Jurkat, Clone E6-1 (cell line): ENCODE measurements at places on chromosomes 4 and X.
A peak's percentile ranks its signal among the peaks of the same experiment; 100 is the strongest.

GRCh38 chr4:20358110-20358509, 106.4 kb downstream of the SLIT2 start:
- no peak for DNase-seq

DNA sequence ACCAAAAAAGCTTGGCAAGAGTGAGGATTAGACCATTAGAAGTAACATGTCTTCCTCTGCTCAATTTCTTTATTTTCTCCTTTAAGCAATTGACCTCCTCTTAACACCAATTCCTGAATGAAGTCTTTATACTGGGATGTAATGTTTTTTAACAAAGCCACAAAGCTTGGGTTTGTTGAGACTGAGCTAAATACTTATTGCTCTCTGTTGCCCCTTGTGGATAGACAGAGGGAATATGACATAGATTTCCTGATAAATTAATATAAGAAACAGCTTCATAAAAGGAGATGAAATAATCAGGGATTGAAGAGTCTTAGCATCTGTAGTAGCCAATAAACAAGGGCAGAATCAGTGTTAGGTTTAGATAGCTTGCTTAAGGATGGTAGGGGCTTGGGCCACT, 57.6 kb downstream of the CCDC160 start:
- no peak for DNase-seq

DNA sequence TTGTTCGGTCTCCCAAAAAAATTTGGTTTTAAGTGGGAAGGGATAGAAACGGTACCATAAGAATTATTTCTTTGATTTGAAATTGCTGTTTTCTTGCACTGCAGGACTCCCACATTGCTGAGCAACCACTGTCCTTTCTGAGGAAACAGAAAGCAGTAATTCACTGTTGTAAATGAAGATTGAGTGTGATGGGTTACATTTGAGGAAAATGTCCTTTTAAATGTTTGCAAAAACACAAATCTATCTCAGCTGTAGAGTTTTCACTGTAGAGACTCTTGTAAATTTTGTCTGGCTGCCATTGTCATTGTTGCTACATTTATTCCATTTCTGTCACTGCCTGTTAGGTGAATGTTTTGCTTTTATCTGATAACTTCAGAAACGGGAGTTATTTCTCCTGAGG, 105.2 kb downstream of the FRAS1 start:
- no peak for DNase-seq

DNA sequence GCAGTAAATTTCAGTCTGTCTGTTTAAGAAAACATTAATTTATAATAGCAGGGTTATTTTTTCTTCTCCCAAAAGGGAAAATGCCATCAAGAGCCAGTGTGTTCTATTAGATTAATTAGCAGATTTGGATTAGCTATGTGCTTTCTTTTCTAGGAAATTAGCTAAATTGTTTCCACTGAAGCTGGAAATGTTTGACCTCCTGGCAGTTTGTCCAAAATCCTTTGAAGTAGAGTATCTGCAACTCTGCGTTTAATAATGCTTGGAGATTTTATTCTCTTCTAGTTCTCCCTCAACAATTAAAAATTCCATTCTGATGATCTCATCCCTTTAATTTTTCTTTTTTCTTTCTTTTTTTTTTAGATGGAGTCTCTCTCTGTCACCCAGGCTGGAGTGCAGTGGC, 27.1 kb upstream of the HOPX start:
- no peak for DNase-seq

- no peak for DNase-seq
Measured at GRCh38 chr4:74768857-74769525, 25.3 kb downstream of the BTC start.

GRCh38 chr4:119570401-119570800, 58.2 kb downstream of the PDE5A start:
- DNase-seq = no peak

GRCh38 chr4:100738196-100739165, 220.7 kb upstream of the EMCN start:
- no peak for DNase-seq

- DNase-seq = peak; percentile 23
Measured at GRCh38 chr4:141158219-141158618, 24.9 kb upstream of the RNF150 start.

DNA sequence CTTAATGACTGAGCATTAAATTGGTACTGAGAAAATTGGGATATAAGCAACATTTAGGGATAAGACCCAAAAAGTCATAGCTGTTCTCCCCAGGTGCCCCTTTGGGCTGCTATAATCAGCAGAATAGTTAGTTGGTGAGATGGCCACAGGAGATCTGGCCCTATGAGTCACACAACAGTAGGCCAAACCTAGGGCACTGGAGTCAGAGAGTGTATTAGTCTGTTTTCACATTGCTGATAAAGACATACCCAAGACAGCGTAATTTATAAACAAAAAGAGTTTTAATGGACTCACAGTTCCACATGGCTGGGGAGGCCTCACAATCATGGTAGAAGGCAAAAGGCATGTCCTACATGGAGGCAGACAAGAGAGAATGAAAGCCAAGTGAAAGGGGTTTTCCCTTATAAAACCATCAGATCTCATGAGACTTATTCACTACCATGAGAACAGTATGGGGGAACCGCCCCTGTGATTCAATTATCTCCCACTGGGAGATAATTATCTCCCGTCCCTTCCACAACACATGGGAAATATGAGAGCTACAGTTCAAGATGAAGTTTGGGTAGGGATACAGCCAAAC, 338.3 kb upstream of the NR3C2 start:
- DNase-seq = no peak
